ENCODE measurements at places on chromosomes 2 and 18.

DNA sequence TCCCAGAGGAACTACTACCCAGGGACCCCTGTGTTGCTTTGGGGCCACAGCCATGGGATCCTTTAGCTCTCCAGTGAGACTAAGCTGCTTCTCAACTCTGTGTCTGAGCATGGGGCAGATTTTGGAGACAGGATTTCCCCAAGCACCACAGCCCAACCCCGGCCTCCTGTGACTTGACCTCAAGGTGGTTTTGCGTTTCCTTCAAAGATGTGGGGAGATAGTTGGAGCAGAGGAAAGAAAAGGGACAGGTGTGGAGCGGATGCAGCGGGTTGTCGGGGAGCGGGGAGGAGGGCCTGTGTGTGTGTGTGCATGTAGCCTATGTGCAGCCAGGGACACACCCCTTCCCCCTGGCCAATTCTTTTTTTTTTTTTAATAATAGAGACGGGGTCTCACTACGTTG, 10.2 kb downstream of the ARID5A start:
- no peak for DNase-seq
- no peak overlapping the region for H3K27ac ChIP-seq
- H3K27me3 ChIP-seq, result no peaks in the 10 kb centered on the region
- H3K36me3 ChIP-seq, result peaks cover 9% of the 10 kb centered on the region

DNA sequence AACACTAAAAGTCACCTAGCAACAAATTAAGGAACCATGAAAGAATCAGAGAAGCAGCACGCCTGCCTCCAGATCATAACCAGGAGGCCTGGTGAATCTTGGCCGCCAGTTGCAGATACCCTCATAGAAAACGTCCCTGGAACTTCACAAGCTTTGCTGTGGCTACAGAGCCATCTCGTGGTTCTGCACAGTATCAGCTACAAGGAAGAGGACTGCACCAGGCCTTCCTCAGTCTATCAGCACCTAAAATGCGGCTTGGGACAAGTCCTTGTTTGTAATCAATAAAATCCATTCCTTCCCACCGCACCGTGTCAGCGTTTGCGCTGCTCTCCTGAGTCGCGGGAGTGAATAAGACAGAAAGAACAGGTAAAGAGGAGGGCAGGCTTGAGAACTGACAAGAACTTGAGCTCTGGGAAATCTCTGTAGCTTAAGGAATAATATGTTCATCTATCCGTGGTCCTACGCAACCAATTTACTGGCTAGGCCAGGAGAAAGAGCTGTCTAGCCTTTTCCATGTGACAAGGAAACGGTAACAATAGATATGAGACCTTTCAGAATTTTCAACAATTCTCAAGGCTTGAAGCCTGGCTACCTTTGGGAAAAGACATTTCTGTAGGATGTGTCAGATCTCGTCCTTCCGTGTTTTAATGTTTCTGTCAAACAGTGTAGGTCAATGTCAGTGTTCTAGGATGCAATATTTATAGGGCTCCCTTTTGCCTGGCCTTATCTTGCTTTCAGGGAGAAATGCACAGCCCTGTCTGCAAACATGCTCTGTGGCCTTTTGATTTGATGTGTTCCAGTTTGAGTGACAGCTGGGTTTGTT, 128.5 kb upstream of the RAB12 start:
- H3K27ac ChIP-seq, result no peak overlapping the region
- H3K27me3 ChIP-seq, result peaks cover 24% of the 10 kb centered on the region
- peak; percentile 35 for DNase-seq

DNA sequence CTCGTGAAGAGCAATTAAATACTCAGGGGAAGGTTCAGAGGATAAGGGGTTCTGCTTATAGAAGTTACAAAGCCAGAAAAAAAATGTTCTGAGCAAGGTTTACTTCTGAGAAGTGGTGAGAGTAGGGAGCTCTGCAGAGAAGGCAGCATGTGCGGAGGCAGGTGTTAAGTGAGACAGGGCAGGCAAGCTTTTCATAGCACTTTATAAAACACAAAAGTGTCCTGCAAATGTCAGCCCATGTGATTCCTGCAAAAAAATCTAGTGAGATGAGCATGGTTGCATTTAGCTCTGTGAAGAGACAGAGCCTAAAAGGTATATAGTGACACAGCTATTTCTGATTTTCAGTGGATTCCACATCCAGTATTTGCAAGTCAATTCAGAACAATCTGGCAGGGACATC, 223.8 kb upstream of the SYT4 start:
- no peaks in the 10 kb centered on the region for H3K4me1 ChIP-seq
- no peak overlapping the region for H3K4me3 ChIP-seq
- H3K27ac ChIP-seq, result no peak overlapping the region
- no peak for DNase-seq
- no peaks in the 10 kb centered on the region for H3K36me3 ChIP-seq

- H3K4me1 ChIP-seq, result no peaks in the 10 kb centered on the region
- H3K27me3 ChIP-seq, result no peaks in the 10 kb centered on the region
- H3K36me3 ChIP-seq, result peaks cover 11% of the 10 kb centered on the region
- DNase-seq, result no peak
- H3K27ac ChIP-seq, result no peak overlapping the region
- no peak overlapping the region for H3K4me3 ChIP-seq
Observed at GRCh38 chr2:177489719-177490301, 97.2 kb downstream of the AGPS start.

- peaks cover 93% of the 10 kb centered on the region for H3K27me3 ChIP-seq
- no peaks in the 10 kb centered on the region for H3K36me3 ChIP-seq
- H3K4me1 ChIP-seq, result peaks cover 5% of the 10 kb centered on the region
Observed at GRCh38 chr2:176082824-176083751, 674 bp downstream of the EVX2 start.

- H3K4me1 ChIP-seq, result peaks cover 63% of the 10 kb centered on the region
- peaks cover 2% of the 10 kb centered on the region for H3K36me3 ChIP-seq
- H3K27ac ChIP-seq, result no peak overlapping the region
- no peak for DNase-seq
- H3K27me3 ChIP-seq, result no peaks in the 10 kb centered on the region
Observed at GRCh38 chr2:227509076-227509475, 37.1 kb downstream of the AGFG1 start.

- H3K36me3 ChIP-seq, result no peaks in the 10 kb centered on the region
- DNase-seq, result no peak
Observed at GRCh38 chr2:176614049-176614448, 344.8 kb downstream of the MTX2 start.

GRCh38 chr2:34098256-34098655, 499.2 kb upstream of the FAM98A start:
- H3K36me3 ChIP-seq, result no peaks in the 10 kb centered on the region
- H3K4me1 ChIP-seq, result no peaks in the 10 kb centered on the region
- no peak for DNase-seq
- no peak overlapping the region for H3K27ac ChIP-seq

GRCh38 chr2:15154297-15154696, 406.8 kb downstream of the NBAS start:
- DNase-seq, result no peak
- no peak overlapping the region for H3K4me3 ChIP-seq
- no peaks in the 10 kb centered on the region for H3K27me3 ChIP-seq
- no peaks in the 10 kb centered on the region for H3K36me3 ChIP-seq
- no peak overlapping the region for H3K27ac ChIP-seq
- H3K4me1 ChIP-seq, result peaks cover 9% of the 10 kb centered on the region

- H3K4me1 ChIP-seq, result peaks cover 1% of the 10 kb centered on the region
- no peak for DNase-seq
- no peak overlapping the region for H3K27ac ChIP-seq
- H3K27me3 ChIP-seq, result no peaks in the 10 kb centered on the region
Observed at GRCh38 chr2:108691447-108691846, 27.8 kb upstream of the RANBP2 start.

- H3K36me3 ChIP-seq, result peaks cover 2% of the 10 kb centered on the region
- H3K4me3 ChIP-seq, result no peak overlapping the region
- DNase-seq, result peak; percentile 48
- H3K27me3 ChIP-seq, result peaks cover 5% of the 10 kb centered on the region
- H3K4me1 ChIP-seq, result peaks cover 8% of the 10 kb centered on the region
Observed at GRCh38 chr2:217899231-217900009, 103.4 kb downstream of the TNS1 start.

GRCh38 chr18:60485201-60485600, 112.6 kb upstream of the MC4R start:
- no peak for DNase-seq
- H3K27ac ChIP-seq, result no peak overlapping the region
- H3K27me3 ChIP-seq, result no peaks in the 10 kb centered on the region
- no peak overlapping the region for H3K4me3 ChIP-seq

GRCh38 chr18:12657684-12658425, at the start of gene SPIRE1:
SPIRE1 (minus strand) TSS chr18:12658107; CDS start chr18:12657866, 241 bp downstream.
- H3K27ac ChIP-seq, result peak within 1 kb of the TSS; percentile 87
- peak; percentile 55 for DNase-seq
- peaks cover 4% of the 10 kb centered on the region for H3K27me3 ChIP-seq

- peaks cover 2% of the 10 kb centered on the region for H3K4me1 ChIP-seq
- no peak overlapping the region for H3K27ac ChIP-seq
- no peaks in the 10 kb centered on the region for H3K36me3 ChIP-seq
- no peaks in the 10 kb centered on the region for H3K27me3 ChIP-seq
Observed at GRCh38 chr2:39922679-39923405, 143.8 kb upstream of the THUMPD2 start.

GRCh38 chr2:98280376-98281102, 65.7 kb upstream of the CNGA3 start:
- DNase-seq, result peak; percentile 27
- peak overlapping the region; percentile 37 for H3K4me3 ChIP-seq
- H3K4me1 ChIP-seq, result peaks cover 46% of the 10 kb centered on the region
- peak overlapping the region; percentile 95 for H3K27ac ChIP-seq
- H3K36me3 ChIP-seq, result no peaks in the 10 kb centered on the region
- H3K27me3 ChIP-seq, result no peaks in the 10 kb centered on the region

DNA sequence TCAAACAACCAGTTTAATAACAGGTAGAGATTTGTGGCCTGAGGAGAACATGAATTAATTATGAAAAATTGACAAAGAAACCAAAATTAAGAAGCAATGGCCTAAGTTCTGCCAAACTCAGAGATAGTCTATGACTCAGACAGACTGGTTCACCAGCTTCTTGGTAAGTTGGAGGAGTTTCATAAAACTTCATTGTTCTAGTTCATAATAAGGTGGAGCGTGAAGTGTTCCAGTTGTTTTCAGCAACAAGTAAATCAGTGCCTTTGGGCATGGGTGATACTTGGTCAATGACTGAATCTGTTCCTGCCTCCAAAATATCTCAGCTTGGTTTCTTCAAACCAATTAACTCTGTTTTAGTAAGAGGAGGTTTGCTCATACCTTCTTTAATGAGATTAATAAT, 40.0 kb downstream of the SLC40A1 start:
- H3K4me1 ChIP-seq, result peaks cover 16% of the 10 kb centered on the region
- no peak overlapping the region for H3K27ac ChIP-seq
- H3K27me3 ChIP-seq, result no peaks in the 10 kb centered on the region
- no peak for DNase-seq
- H3K36me3 ChIP-seq, result no peaks in the 10 kb centered on the region

- peaks cover 3% of the 10 kb centered on the region for H3K27me3 ChIP-seq
- DNase-seq, result no peak
- H3K27ac ChIP-seq, result no peak overlapping the region
- peaks cover 3% of the 10 kb centered on the region for H3K36me3 ChIP-seq
- H3K4me3 ChIP-seq, result no peak overlapping the region
Observed at GRCh38 chr2:112187805-112188596, 49.8 kb downstream of the FBLN7 start.

DNA sequence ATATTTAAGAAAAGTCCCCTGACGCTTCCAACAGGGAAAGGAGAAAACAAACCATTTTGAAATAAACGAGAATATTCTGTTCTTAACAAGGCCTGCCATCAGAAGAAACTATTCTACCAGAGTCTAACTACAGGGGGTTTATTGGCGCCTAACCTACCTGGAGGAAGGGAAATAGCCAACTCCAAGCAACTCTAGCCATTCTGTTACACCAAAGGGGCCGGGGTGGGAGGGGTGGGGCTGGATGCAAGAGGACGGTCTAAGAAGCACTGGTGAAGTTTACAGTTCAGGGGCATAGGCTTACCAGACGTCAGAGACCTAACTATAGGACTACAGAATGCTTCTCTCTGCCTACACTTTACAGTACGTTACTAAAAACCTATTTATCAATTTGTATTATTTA, 60.5 kb upstream of the GALNT5 start:
- no peaks in the 10 kb centered on the region for H3K36me3 ChIP-seq
- peaks cover 1% of the 10 kb centered on the region for H3K4me1 ChIP-seq
- H3K4me3 ChIP-seq, result no peak overlapping the region
- no peak for DNase-seq
- no peaks in the 10 kb centered on the region for H3K27me3 ChIP-seq

DNA sequence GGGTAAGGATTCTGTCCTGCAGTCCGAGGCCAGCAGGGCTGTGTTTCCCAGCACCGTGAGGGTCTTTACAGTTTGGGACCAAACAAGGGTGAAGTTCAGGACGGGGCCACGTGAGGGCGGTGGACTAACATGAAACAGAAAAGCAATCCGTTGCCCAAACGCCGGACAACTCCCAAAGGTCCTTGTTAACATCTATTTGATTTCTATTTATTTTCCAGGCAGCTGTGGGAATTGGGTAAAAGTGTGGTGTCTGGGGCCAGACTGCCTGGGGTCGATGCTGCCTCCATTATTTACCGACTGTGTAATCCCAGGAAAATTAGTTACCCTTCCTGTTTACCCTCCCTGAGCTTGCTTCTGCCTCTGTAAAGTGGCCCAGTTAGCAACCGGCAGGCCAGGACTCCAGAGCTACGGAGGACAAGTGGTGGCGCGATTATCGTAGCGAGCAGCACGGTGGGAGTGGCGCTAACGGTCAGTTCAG, 66.3 kb upstream of the TCF7L1 start:
- no peaks in the 10 kb centered on the region for H3K36me3 ChIP-seq
- peak overlapping the region; percentile 77 for H3K27ac ChIP-seq
- peak overlapping the region; percentile 46 for H3K4me3 ChIP-seq
- H3K4me1 ChIP-seq, result peaks cover 12% of the 10 kb centered on the region

- no peak for DNase-seq
- H3K27me3 ChIP-seq, result no peaks in the 10 kb centered on the region
- no peak overlapping the region for H3K4me3 ChIP-seq
- H3K27ac ChIP-seq, result peak overlapping the region; percentile 76
- peaks cover 2% of the 10 kb centered on the region for H3K4me1 ChIP-seq
Observed at GRCh38 chr2:3317871-3318590, 59.6 kb downstream of the EIPR1 start.

GRCh38 chr2:102181376-102181775, 5.4 kb upstream of the IL1RL2 start:
- peaks cover 18% of the 10 kb centered on the region for H3K27me3 ChIP-seq

DNA sequence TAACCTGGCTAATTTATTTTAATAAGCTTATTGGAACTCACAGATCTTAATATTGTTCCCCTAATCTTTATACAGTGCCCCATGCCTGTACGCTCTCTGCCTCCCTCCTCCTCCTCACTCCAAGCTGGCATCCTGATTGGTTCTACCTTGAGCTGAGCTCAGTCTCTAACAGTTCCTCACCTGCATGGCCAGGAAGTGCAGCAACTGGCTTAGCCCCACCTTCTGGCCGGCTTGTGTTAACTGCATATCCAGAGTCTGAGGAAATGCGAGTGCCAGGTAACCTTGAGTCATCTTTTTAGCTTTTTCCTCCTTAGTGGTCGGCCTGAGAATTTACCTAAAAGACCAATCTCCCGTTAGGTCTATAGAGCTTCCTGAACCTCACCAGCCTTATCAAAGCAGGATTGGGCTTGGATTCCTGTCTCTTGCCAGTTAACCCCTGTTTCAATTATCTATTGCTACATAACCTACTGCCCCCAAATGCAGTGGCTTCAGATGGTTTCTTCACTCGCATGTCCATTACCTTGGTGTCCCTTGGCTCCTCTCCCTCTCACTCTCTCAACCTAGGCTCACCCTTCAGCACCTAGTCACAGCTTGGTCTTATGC, 89.5 kb upstream of the STK39 start:
- H3K27ac ChIP-seq, result no peak overlapping the region
- no peak for DNase-seq
- peaks cover 2% of the 10 kb centered on the region for H3K27me3 ChIP-seq
- H3K4me3 ChIP-seq, result no peak overlapping the region

GRCh38 chr2:37784759-37785149, 113.3 kb upstream of the CDC42EP3 start:
- no peak overlapping the region for H3K4me3 ChIP-seq
- no peaks in the 10 kb centered on the region for H3K27me3 ChIP-seq
- no peak overlapping the region for H3K27ac ChIP-seq
- peaks cover 6% of the 10 kb centered on the region for H3K36me3 ChIP-seq
- DNase-seq, result no peak
